ENCODE measurements at places on chromosomes 11 and 22. TPM values are rescaled to one million over a fixed set of nuclear protein-coding genes. Genes with fewer than 3 reads are reported as not detected.

DLG2 gene
- total RNA-seq, result 174 TPM

TRIM22 gene
- 9.4 TPM for total RNA-seq

SPDYC gene
- not detected for total RNA-seq

DNA sequence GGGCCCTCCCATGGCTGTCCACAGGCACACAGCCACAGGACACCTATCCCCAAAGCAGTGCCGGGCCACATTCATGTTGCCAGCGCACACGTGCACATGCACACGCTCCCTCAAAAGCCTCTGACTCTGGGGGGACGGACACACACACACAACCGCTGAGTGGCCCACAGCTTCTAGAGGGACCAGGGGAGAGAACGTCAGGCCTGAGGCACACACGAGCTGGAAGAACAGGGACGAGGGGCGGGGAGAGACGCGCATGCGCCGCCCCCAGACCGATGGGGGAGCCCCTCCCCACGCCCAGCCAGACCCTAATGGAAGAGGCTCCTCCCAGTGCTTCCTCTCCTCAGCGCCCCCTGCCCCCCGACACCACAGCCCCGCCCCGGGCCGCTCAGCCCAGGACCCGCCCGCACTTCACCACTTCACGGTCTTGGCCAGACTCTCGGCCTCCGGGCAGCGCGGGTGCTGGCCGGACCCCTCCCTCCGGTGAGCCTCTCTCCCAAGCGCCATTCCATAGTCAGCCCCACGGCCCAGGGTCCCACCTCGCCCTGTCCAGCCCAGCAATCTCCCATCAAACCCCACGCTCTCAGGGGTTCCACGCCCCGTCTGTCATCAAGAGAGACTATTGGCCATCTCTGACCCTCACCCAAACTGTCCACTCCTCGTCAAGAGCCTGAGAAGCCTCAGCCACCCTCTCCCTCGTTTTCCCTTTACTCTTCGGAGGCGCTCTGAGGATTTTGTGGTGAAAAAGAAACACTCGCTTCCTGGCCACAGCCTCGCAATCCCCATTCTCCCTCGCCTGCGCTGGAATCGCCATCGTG lies 11.7 kb downstream of the NRXN2 start:
- no peak for DNase-seq
